ENCODE measurements at places on chromosomes 2 and 18. TPM values are rescaled to one million over a fixed set of nuclear protein-coding genes. Genes with fewer than 3 reads are reported as not detected.

- no peak for DNase-seq
These were observed 136.7 kb downstream of the ANTXR1 start for GRCh38 chr2:69149631-69150215.

GRCh38 chr2:209578394-209579001, 154.7 kb downstream of the MAP2 start:
- DNase-seq, result no peak

DNA sequence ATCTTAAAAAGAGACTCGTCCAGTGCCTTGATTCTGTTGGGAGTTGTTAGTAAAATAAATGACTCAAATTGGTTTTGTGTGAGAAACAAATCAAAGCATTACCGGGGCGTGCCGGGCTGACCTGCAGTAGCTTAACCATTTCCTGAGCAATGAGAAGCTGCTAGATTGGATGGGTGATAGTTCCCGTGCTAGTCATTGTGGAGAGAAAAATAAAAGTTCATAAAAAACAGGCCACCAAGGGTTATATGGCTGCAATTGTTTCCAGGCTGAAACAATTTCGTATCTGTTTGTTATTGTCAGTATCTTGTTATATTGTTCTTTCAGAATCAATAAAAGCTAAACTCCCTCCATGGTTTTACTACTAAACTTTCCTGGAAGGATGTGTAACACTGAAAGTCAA, 314.4 kb downstream of the MTX2 start:
- no peak for DNase-seq

- DNase-seq, result no peak
These were observed 866 bp downstream of the CWC22 start for GRCh38 chr2:180006231-180006630.

- DNase-seq, result no peak
These were observed 31.3 kb upstream of the TANK start for GRCh38 chr2:161128885-161129284.

DNA sequence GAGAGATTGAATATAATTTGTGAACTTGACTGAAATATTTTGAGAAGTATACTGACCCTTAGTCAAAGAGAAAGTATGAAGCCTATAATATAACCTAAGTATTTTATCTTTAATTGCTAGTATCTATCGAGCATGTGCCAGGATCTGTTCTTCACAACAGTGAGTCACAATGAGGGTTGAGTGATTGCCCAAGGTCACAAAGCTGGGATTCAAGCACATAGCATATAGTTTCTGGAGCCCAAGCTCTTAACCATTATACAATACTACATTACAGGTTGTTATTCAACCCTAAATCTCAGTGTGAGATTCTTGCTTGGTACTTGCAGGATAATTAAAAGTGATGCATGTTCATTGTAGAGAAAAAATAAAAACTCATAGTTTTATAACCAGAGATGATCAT, 97.2 kb downstream of the RAB3GAP1 start:
- DNase-seq, result no peak

Gene PSTPIP2
- 107 TPM for total RNA-seq
